ENCODE measurements at places on chromosomes 4 and X.

DNA sequence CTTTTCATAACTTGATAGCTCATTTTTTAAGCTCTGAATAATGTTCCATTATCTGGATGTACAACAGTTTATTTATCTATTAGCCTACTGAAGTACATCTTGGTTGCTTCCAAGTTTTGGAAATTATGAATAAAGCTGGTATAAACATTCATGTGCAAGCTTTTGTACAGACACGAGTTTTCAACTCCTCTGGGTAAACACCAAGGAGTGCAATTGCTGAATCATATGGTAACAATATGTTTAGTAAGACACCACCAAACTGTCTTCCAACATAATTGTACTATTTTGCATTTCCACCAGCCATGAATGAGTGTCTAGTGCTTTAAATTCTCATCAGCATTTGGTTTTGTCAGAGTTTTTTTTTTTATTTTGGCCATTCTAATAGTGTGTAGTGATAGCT, 266.7 kb upstream of the ATOH1 start:
- DNase-seq = no peak

DNA sequence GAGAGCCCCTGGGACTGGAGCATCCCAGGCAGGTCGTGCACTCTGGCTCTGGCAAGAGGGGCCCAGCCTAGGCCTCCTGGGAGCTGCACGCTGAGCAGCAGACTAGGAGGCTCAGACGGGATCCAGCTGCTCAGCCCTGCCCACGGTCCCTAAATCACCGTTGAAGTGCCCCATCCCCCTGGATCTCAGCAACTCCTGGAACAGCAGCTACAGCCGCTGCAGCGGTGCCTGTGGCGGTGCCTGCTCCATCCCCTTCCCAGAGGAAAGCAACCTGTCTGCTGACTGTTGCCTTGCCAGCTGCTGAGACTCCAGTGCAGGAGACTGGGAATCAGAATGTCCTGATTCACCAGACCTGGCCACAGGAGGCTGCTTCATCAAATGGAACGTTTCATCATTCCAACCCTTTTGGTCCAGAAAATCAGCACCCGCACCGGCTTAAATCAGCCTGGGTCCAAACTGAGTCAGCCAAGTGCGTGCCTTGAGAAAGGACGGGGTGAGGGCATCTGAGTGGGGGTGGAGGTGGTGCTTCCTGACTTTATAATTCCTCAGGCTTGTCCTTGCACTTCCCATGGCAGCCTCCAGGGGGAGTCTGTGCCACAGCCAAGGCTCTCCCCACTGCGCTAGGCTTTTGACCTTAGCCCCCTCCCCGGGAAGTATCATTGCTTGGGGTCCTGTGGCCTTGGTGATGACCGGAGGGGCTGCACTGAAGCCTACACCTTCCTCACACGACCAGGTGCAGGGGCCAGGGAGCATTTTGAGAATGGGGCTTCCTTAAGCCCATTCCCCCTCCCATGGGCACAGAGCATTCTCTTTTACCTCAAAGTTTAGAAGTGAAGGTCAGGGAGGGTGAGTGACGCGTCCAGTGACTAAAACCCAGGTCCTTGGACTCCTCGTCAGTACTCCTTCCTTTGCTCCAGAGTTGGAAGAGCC, 6.5 kb downstream of the ZNF185 start:
- DNase-seq = peak; percentile 28

GRCh38 chrX:94751611-94752010, 1077.6 kb downstream of the FAM133A start:
- DNase-seq = no peak

- no peak for DNase-seq
Observed at GRCh38 chr4:52116641-52117040, 65.5 kb downstream of the SPATA18 start.

GRCh38 chr4:187798385-187798784, 197.2 kb upstream of the ZFP42 start:
- DNase-seq = no peak

GRCh38 chr4:122718281-122718680, 14.2 kb upstream of the BBS12 start:
- DNase-seq = no peak

DNA sequence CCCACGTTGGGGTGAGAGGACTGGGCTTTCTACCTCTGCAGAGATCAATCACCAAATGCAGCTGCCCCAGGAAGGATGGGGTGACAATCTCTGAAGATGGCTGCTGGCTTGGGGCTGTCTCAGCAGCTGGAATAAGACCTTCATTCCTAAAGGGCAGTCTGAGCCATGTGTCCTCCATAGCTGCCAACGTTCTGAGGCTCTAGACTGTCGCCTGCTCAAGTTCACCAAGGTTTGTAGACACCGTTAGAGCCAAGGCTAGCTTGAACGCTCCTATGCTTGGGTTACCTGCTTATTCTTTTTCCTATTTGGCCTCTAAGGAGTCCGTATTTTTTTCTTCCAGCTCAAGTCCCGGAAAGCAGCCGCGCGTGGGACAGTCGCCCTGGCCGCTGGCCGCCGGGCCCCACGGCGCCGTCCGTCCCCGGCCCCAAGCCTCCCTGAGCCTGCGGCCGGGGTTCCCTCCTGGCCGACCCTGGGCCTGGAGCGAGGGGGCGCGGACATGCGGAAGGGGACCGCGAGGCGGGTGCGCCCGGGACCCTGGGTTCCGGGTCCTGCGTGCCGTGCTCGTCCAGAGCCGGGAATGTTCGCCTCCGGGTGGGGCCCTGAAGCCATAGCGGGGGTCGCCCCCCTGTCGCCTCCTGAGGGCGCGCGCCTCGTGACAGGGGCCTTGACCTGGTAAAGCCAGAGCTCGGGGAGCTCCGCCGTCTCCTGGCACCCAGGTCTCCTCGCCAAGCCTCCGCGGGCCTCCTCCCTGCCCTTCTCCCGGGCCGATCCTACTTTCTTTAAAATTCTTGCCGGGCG, 23.3 kb downstream of the MRFAP1 start:
- DNase-seq = no peak

- DNase-seq = no peak
Observed at GRCh38 chrX:12505127-12505526, 286.1 kb upstream of the PRPS2 start.

GRCh38 chr4:144174401-144175067, 34.0 kb upstream of the GYPA start:
- peak; percentile 51 for DNase-seq

GRCh38 chr4:153747406-153747955, 12.3 kb downstream of the RNF175 start:
- no peak for DNase-seq

DNA sequence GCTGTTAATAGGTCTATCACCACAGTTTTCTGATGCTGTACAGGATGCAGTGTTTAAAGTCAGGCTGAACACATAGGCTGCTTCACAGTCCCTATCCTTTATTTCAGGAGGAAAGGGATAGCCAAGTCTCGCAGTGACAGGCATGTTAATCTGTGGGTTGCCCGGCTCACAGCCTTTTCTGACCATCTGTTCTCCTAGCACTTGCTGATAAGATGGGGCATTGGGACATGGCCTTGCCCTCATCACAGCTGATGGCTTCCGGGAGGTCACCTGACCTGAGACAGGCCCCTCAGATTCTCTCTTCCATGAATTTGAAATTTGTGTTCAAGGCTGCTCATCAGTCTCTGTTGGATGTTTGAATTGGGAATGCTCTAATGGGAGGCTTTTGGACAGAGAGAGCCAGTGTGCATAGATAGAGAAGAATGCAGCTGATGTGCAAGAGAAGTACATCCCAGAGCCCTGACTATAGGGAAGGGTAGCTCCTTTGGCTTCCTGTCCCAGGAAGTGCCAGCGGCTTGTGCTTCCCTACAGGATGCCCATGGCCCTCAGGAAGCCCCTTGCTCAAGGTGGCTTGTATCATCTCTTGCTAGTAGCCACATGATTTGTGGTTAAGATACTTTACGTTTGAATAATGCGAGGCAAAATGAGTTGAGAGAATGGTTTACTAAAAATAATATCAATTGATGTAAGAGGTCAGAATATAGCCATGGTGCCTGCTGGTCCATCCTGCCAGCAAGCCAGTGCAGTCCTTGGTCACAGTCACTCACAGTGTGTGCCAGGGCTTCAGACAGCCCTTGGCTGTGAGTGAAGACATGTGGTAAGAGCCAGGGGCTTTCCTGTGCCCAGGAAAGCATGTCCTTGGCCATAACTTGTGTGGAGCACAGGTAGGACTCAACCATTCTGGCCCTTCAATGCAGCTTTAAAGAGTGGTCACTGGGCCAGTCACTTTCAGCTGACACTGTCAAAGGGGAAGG, 88.6 kb downstream of the TSPAN7 start:
- no peak for DNase-seq

GRCh38 chr4:67874986-67875385, 8.8 kb downstream of the TMPRSS11D start:
- DNase-seq = no peak

DNA sequence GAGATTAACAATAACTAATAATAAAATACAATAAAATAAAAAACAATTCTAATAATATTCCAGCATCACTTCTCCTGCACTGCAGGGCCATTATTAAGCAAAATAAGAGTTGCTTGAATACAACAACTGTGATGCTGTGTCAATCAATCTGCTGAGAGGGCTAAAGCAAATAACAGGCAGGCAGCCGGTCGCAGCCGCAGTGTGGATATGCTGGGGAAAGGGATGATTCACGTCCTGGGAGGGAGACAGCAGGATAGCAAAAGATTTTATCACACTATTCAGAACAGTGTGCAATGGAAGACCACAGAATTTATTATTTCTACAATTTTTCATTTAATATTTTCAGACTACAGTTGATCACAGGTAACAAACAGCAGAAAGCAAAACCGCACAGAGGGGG, 76.5 kb upstream of the SMARCAD1 start:
- DNase-seq = no peak

- DNase-seq = no peak
Observed at GRCh38 chrX:12229986-12230385, 91.7 kb downstream of the FRMPD4 start.

DNA sequence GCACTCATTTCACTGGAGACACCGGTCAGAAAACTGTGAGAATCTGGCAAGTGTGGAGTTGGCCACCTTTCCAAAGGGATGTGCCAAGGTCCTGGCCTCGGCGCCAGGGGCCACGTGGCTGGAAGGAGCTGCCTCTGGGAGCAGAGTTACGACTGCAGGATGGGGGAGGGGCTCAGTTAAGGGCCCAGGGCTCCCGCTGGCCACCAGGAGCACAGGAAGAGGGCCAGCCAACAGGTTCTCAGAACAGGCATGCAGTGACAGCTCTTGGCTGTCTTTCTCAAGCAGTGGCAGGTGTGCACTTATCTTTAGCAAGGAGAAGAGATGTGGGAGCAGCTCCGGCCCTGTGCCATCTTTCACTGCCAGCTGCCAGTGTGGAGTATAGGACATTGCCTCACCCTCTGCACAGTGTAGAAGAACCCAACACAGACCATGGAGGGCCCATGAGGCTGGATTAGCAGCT, 115.9 kb upstream of the RBPJ start:
- no peak for DNase-seq

DNA sequence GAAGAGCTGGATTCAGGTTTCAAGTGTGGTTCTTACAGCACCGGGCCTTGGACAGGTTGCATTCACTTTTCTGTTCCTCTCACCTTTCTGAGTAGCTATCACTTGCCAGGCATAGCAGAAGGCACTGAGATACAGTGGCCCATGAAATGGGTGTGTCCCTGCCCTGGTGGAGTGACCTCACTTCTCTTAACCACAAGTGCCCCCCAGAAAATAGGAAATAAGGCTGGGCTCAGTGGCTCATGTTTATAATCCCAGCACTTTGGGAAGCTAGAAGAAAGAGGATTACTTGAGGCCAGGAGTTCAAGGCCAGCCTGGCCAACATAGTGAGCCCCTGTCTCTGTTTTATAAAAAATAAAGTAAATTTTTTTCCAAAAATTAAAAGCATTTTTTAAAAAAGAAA, 101.7 kb upstream of the KIT start:
- DNase-seq = no peak

GRCh38 chr4:128558896-128559679, 250.4 kb upstream of the JADE1 start:
- DNase-seq = no peak
